ENCODE measurements at places on chromosomes 4 and X.

DNA sequence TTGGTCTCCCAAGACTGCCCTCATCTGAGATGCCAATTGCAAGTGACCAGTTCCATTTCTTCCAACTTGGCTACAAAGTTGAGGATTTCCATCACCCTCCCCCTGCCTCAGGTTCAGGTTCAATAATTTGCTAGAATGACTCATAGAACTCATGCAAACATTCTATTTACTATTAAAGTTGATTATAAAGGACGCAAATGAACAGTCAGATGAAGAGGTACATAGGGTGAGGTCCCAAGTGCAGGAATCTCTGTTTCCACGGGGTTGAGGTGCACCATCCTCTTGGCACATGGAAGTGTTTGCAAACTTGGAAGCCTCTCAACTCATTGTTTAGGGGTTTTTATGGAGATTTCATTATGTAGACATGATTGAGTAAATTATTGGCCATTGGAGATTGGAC, 41.0 kb downstream of the FGFBP1 start:
- DNase-seq: no peak

DNA sequence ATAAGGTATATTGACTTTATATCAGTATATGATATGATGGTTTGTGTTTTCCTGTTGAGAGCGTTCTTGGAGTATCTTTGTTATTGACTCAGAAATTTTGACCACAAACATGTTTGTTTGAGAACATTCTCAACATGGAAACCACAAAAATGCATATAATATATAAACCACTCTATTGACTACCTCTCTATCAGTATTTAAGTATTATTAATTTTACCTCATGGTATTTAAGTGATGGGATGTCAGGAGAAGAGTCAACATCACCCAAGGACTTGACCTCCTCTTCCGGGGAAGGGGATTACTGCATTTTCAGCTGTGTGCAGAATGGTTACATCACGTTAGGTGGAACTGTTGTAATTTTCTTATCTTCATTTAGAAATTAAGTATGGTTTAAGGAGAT, 54.3 kb upstream of the PUDP start:
- DNase-seq: no peak

GRCh38 chrX:115892056-115892708, 278.4 kb upstream of the AGTR2 start:
- DNase-seq: no peak

- DNase-seq: no peak
Observed at GRCh38 chrX:95889279-95889678, 795.4 kb upstream of the DIAPH2 start.

DNA sequence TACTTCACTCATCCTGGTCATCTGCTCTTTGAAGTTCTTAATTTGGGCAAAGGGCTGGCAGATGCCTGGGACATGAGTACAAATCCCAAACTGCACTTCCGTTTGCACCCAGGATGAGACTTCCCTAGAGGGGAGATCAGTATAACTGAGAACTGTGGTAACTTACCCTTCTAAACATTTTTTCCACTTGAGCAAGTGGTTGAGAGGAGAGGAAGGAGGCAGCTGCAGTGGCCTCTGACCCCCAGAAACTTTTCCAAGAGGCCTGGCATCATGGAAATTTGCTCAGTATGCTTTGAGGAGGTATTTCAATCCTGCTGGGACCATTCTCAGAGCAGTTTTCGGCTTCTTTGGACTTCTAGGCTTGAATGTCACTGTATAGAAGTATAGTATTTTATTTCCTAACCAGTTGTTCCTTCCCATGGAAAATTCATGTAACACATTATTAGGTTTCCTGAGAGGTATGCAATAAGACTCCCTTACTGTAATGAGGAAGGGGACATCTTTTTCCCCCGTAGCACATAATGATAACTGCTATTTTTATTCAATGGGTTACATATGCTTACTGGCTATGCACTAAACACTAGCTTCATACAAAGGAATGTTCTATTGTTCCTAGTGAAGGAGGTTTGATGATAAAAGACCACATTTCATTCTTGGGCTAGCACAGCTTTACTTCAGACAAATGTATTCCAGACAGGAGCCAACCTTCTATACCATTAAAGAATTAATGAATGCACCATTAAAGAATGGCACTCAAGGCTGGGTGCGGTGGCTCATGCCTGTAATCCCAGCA, 129.3 kb downstream of the SHROOM3 start:
- no peak for DNase-seq

DNA sequence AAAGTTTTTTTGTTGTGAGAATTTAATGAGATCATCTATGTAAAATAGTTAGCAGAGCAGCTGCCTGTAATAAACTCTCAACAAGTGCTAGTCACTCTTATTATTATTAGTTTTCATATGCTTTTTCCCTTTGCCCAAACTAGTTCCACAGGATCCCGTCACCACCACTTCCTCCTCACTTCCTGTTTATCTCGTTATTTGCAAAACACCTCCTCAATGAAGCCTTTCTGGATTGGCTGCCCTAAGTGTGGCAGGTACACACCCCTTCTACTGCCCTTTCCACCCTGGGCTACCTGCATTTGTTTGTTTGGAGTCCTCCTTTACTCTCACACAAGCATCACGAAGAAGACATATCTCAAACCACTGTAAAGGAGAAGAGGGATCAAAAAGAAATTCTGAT, 54.4 kb upstream of the KLF3 start:
- DNase-seq: no peak

- no peak for DNase-seq
Observed at GRCh38 chr4:16852228-16852627, 46.2 kb downstream of the LDB2 start.

DNA sequence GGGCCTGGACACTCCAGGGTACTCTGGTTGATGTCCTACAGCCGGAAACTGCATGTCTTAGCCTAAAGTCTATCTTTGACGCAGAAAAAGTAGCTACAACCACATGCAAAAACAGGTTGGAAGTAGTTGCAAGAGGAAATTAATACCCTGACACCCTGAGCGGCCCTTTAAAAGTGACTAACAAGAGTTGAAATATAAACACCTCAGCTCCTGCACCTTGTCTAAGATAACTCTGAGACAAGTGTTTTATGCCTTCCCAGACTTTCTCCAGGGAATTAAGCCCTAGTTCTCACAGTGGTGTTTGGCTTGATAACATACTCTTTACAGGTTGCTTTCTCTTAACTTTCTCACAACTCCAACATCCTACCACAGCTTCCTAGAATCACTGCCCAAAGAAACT, 943.1 kb downstream of the DMD start:
- DNase-seq: no peak

DNA sequence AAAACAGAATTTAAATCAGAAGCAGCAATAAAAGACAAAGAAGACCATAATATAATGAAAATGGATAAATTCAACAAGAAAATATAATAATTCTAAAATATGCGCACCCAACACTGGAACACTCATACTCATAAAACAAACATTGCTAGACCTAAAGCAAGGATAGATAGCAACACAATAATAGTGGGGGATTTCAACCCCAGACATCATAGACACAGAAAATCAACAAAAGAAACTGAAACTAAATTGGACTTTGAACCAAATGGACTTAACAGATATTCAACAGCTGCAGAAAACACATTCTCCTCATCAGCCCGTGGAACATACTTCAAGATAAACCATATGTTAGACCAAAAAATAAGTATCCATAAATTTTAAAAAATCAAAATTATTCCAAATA, 1552.6 kb downstream of the C4orf33 start:
- no peak for DNase-seq

DNA sequence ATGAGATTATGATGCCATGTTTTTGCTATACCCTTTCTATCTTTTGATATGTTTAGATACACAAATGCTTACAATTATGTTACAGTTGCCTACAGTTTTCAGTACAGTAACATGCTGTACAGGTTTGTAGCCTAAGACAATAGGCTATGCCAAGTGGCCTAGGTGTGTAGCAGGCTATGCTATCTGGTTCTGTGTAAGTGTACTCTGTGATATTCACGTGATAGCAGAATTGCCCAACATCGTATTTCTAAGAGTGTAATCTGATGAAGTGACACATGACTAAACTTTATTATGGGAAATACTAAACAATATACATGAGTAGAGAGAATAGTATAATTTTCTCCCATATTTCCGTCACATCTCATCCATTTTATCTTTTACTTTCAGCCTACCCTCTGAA, 97.0 kb downstream of the CLDN22 start:
- no peak for DNase-seq

DNA sequence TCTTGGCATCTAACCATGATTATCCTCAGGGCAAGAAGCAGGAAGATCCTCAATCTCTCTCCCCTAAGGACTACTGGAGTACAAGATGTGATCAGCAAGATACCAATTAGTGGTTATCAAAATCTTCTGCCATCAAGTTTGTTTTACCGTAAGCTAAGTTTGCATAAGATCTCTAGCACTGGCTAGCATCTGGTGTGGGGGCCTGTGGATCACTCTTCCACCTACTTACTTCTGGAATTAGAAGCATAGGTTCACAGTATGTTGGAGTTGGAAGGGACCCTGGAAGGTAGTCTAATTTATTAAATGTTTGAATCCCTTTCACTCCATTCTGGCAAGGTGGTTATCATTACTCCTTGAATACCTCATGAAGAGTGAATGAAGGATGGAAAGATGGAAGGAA, 93.3 kb upstream of the BANK1 start:
- DNase-seq: no peak

- DNase-seq: no peak
Observed at GRCh38 chr4:131427000-131427399, 1722.1 kb upstream of the PCDH10 start.

DNA sequence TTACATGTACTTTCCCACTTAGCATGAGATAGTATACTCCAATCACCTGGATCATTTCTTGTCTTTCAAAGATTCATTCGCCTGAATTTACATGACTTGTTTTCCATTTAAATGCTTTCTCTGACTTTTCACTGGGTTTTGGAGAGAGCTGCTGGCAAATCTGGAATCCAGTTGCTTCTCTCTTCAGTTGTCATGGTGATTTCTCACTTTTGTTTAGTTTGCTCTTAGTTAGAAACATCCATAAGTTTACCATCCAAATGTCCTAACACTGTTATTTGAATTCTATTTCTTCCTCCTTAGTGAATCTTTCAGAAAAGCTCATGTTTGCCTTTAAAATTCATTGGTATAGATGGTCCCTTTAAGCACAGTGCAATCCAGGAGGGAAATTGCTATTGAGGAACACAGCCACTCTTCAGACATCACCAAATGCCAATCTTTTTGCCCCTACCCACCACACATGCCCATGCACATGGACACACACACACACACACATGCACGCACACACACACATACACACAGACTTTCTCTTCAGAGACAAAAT, 51.7 kb downstream of the REELD1 start:
- DNase-seq: no peak

GRCh38 chr4:48692044-48692443, 88.0 kb downstream of the FRYL start:
- no peak for DNase-seq

GRCh38 chr4:127641524-127641923, 8.8 kb downstream of the INTU start:
- no peak for DNase-seq

All from activated CD8-positive, alpha-beta memory T cell treated with anti-CD3 and anti-CD28 coated beads for 4 hours (primary cell).